ENCODE measurements at places on chromosomes 4 and X.

GRCh38 chr4:109675181-109675580 lies 28.1 kb downstream of the CASP6 start:
- DNase-seq: no peak

- DNase-seq: no peak
Observed at GRCh38 chr4:119068529-119068962, 67.1 kb upstream of the MYOZ2 start.

- no peak for DNase-seq
Observed at GRCh38 chr4:53713296-53713695, 122.0 kb upstream of the LNX1 start.

DNA sequence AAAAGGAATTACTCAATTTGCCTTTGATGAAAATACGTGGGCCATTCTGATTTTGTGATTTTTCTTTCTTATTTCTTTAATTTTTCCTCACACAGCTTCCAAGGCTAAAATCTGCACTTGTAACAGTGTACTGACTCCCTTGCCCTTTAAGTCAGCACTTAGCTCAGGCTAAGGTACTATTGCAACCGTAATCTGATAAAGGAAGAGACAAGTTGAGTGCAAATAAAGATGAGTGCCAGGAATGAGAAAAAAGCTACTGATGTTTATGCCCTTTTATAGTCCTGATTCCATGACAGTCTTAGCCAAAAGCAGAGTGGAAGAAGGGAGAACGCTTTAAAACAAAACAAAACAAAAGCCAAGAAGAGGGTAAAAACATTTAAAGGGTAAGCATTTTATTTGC lies 6.0 kb downstream of the DMD start:
- DNase-seq: no peak

DNA sequence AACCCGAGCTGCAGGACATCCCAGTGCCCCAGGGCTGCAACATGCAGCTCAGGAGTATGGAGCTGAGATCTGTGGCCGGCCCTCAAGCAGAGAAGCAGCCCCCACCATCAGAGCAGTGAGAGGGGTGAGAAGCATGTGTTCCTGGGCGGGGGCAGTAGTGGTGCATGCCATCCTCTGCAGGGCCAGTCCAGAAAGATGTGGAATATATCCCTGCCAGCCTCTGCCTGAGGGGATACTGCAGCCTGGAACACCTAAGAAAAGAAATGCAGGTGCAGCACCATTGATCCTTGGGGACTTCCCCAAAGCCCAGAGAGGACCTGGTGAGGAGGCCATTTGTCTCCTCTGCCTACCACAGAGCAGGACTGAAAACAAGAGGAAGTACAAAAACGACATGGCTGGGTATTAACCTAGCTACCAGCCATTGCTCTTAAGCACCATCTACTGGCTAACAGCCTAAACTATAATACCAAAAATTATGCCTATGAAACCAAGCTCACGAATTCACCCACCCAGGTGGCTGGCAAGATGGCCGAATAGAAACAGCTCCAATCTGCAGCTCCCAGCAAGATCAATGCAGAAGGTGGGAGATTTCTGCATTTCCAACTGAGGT lies 158.8 kb downstream of the ADGRA3 start:
- DNase-seq: no peak

DNA sequence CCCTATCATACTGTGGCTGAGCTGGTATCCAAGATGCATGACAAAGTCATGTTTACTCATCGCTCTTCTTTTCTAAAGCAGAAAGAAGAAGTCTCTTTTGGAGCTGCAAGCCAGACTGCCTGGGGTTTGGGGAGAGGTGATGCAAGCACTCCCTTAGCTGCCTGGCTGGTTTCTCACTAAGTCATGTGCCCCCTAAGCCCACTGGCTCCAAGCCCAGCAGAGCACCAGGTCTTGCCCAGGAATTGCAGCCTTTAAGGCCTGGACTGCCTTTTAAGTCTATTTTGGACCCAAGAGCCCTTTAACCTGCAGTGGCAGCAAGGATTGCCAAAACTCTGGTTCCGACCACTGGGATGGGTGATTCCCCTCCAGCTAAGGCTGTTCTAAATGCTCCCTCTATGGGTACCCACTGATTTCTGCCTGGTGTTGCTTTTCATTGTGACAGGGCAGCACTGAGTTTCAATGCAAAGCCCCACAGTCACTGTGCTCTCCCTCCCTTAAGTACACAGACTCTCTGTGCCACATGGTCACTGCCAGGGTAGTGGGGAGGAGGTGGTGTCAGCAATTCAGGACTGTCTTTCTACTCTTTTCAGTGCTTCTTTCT lies 548.6 kb downstream of the TLL1 start:
- DNase-seq: no peak

DNA sequence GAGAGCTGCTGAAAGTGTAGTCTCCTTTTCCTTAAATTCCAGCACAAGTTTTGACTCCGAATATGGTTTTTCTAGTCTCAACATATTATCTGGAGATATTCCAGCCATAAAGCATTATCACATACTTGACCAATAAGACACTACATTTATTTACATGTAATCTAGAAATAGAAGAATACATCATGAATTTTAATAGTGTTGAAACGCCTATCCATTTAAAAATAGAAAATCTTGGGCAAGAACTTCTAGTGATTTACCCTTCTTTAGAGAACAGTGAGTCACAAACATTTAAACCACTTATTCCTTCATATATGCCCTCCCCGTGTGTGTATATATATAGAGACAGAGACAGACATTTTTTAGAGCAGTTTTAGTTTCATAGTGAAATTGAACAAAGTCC lies 161.5 kb downstream of the SOWAHB start:
- DNase-seq: no peak

GRCh38 chr4:133720001-133720400 lies 481.6 kb downstream of the PABPC4L start:
- DNase-seq: no peak

DNA sequence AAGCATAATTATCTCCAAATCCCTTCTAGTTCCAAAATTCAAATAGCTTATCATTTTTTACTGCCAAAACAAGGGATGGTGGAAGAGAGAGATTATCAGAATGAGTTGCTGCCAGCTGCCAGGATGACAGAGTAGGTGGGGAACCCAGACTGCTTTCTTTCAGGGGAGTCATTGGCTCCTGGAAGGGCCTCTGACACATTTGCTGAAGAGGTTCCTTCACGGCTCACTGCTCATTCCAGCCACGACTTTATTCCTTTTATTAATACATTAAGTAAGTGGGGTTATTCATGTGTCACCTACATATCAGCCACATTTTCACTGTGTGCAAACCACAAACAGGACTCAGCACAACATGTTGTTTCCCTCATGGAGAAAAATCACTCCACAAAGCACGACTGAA lies 12.7 kb upstream of the SMIM43 start:
- no peak for DNase-seq

- no peak for DNase-seq
Observed at GRCh38 chrX:56783450-56783831, 54.4 kb downstream of the NBDY start.

GRCh38 chrX:1453395-1453783 lies 680 bp upstream of the ASMTL start:
- no peak for DNase-seq

DNA sequence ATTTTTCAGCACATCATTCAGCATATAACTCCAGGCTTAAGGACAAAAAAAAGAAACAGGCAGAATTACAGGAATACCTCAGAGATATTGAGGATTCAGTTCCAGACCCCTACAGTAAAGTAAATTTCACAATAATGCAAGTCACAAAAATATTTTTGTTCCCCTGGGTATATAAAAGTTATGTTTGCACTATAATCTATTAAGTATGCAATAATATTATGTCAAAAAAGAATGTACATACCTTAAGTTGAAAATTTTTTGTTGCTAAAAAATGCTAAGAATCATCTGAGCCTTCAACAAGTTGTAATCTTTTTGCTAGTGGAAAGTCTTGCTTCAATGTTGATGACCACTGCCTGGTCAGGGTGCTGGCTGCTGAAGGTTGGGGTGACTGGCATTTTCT lies 2532.5 kb downstream of the ARAP2 start:
- no peak for DNase-seq

GRCh38 chrX:4668802-4669536 lies 955.5 kb upstream of the PRKX start:
- DNase-seq: no peak

DNA sequence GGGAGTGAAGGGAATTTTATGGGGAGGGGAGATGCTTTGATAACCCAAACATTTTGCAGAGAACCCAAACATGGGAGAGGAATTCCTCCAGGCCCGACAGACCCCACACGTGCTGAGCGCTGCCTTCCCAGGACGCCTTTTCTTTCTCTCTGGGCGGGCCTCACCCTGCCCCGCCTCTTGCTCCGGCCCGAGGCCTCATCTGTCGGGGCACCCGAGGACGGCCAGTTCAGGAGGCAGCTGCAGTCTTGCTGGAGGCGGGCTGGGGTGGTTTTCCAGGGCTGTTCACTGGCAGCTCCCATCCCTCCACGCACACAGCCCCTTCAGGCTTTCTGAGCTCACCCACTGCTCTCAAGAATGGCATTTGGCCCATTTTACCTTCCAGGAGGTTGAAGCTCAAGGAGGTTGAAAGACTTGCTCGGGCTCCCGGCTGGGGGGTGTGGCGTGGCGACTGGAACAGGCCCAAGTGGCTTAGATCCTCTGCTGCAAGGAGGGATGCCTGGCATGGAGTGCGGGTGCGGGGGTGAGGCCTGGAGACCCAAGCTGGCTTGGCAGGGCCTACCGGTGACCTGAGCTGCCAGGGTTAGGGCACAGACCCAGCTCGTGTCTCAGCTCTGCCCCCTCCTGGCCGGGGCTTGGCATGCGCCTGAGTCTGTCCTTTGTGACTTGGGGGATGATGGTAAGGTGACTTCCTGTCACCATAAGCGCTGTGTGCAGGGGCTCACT lies 99.2 kb downstream of the PSAPL1 start:
- DNase-seq: no peak

DNA sequence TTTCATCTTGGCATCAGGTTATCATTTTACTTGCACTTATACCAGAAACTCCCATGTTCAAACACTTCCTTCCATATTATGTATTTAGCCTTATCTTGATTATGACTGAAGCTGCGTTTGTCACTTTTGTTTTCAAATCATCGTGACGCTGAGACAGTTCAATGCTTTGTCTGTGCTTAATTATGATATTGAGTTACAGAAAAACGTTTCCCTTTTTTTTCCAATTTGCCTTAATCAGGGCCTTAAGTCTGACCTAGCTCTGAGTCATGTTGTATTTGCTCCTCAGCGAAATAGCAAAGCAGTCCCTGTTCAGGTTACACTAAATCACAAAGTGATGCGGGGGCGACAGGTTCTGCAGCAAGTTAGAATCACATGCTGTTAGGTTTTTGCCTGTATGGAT lies 254.7 kb downstream of the AFF2 start:
- DNase-seq: no peak

GRCh38 chrX:118507766-118508165 lies 12.2 kb downstream of the DOCK11 start:
- DNase-seq: no peak

GRCh38 chr4:78800965-78801364 lies 24.8 kb downstream of the BMP2K start:
- no peak for DNase-seq
